ENCODE measurements at places on chromosomes 6 and 20.

DNA sequence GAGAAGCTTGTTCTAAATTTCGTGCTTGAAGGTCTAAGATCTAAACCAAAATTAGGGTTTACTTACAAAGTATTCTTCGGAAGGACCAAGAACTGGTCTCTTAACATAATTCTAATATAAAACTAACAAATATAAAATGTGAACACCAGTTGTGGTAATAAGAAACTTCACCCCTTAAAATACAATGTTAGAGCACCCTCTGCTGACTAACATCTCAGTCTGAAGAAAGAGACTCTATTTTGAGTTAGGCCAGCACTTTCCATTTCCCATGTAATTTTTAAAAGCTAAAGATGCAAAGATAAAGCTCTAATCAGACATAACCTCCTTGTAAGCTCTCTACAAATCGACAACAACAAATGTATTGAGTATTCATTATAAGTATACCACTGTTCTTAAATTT is 24.6 kb downstream of the ATG5 start:
- DNase-seq, result no peak

DNA sequence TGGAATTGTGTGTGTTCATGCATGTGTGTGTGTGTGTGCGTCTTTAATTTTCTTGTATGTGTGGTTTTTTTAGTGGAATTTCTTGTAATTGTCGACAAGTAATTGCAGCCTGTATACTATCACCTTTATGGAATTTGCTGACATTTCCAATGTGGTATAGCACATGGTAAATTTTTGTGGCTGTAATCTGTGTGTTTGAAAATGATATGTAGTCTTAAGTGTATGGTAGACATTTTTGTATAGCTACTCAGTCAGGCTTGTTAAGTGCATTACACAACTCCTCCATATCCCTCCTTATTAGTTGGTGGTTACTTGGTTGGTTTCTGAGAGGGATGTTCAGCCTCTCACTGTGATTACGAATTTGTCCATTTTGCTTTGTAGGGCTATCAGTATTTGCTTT is 384.5 kb upstream of the HSF2 start:
- no peak for DNase-seq

- DNase-seq, result no peak
Measured at GRCh38 chr20:21398109-21399004, 1.0 kb upstream of the NKX2-4 start.

GRCh38 chr6:79377888-79378348 is 143.4 kb upstream of the HMGN3 start:
- no peak for DNase-seq

- no peak for DNase-seq
Measured at GRCh38 chr6:26009817-26010216, 47.2 kb downstream of the TRIM38 start.

GRCh38 chr20:35617397-35618262 is 2.0 kb downstream of the SPAG4 start:
- no peak for DNase-seq

DNA sequence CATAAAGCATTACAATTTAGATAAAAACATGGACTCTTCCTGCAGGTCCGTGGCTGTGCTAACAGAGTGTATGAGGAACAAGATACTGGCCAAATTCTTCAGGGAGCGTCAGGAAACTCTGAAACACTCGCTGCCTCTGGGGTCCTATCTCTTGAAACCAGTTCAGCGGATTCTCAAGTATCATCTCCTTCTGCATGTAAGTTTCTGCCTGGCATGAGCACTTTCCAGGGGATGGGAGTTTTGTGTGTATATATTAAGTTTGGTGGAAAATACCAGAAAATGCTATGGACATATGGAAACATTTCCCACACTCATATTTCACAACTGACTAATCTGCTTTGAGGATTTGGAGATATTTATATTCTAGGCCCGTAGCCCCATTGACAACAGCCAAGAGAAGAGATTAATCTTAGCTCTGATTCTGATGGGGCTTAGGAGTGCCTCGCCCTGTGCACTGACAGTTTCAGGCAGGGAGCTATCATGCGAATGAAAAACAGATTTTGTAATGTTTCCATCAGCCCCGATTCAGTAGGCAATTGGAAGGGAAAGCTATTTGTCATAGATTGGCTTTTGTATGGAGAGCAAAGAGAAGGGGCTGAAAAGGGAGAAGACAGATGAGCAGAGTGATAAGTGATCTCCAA is 64.7 kb upstream of the MTHFD1L start:
- no peak for DNase-seq

- no peak for DNase-seq
Measured at GRCh38 chr6:8110117-8110721, 7.9 kb upstream of the EEF1E1 start.

DNA sequence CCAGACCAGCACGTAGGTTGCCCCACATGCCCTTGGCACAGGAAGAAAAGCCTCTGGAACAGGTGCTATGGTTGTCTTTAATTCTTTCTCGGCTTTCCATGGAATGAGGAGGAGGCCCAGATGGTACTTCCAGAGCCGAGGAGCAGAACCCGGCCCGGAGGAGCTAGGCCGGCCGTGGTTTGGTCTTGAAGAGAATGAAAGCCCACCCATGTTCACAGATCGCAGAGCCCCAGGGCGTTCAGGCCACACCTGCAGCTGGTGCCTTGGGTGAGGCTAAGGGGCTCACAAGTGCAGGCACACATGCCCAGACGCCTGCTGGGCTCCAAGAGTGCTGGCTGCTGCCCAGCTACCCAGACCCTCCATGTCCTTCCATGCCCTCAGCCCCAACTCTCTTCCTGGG is 20.0 kb downstream of the EDN3 start:
- no peak for DNase-seq

DNA sequence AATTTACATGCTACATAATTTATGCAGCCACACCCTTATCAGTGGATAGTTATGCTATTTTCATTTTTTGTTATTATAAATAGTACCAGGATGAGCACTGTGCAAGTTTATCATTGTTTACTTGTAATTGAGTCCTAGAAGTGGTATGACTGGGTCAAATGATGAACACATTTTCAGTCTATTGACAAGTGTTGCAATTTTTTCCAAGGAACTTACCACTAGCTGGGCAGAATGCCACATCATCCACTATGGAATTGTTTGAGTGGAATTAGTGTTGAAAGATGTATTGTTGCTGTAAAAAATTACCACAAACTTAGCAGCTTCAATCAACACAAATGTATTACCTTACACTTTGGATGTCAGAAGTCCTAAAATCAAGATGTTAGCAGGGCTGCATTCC is 38.1 kb upstream of the OPN5 start:
- DNase-seq, result no peak

GRCh38 chr6:27669295-27669623 is 196.4 kb upstream of the ZNF184 start:
- no peak for DNase-seq

GRCh38 chr20:10864076-10864672 is 190.4 kb upstream of the JAG1 start:
- no peak for DNase-seq

- DNase-seq, result no peak
Measured at GRCh38 chr6:73451223-73452106, 632 bp downstream of the CGAS start.

GRCh38 chr20:38748861-38749149 is 545 bp downstream of the ACTR5 start:
- DNase-seq, result no peak

GRCh38 chr6:3194535-3195419 is 32.7 kb downstream of the TUBB2B start:
- no peak for DNase-seq

DNA sequence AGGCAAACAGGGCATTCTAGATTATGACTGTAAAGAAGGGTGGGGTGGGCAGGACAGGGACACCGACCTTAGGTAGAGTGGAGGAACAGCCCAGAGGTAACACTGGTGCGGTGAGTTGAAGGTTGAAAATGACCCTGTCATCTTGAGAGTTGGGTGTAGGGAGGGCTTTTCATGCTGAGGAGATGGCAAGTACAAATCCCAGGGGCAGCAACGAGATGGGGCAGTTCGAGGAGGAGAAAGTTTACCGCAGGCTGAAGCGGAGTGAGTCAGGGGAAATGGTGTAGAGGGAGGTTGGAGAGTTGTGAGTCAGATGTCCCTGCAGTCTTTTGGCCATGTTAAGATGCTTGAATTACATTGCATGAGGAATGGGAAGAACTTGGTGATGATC is 101.1 kb downstream of the HIVEP1 start:
- DNase-seq, result no peak

- no peak for DNase-seq
Measured at GRCh38 chr6:148231572-148231971, 111.1 kb upstream of the SASH1 start.

GRCh38 chr6:133568970-133569889 is 319.7 kb upstream of the TCF21 start:
- DNase-seq, result peak; percentile 24

- DNase-seq, result no peak
Measured at GRCh38 chr6:43680308-43681200, 7.0 kb downstream of the MRPS18A start.

DNA sequence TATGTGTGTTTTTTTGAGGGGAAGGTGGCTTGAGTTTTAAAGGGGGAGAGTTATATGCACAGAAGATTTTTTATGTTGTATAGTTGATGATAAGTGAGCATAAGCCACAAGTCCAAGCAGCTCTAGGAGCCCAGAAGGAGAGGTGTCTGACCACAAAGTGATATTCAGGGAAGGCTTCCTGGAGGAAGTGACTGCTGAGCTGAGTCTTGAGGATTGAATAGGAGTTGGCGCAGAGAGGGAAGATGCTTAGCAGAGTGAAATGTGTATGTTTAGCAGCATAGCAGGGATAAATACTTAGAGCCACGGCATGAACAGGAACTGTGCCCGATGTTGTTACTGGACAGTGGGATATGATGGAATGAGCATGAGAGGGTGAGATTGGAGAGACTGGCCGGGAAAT is 255.1 kb upstream of the KCNG1 start:
- no peak for DNase-seq

GRCh38 chr6:77264970-77265369 is 198.3 kb downstream of the HTR1B start:
- no peak for DNase-seq

DNA sequence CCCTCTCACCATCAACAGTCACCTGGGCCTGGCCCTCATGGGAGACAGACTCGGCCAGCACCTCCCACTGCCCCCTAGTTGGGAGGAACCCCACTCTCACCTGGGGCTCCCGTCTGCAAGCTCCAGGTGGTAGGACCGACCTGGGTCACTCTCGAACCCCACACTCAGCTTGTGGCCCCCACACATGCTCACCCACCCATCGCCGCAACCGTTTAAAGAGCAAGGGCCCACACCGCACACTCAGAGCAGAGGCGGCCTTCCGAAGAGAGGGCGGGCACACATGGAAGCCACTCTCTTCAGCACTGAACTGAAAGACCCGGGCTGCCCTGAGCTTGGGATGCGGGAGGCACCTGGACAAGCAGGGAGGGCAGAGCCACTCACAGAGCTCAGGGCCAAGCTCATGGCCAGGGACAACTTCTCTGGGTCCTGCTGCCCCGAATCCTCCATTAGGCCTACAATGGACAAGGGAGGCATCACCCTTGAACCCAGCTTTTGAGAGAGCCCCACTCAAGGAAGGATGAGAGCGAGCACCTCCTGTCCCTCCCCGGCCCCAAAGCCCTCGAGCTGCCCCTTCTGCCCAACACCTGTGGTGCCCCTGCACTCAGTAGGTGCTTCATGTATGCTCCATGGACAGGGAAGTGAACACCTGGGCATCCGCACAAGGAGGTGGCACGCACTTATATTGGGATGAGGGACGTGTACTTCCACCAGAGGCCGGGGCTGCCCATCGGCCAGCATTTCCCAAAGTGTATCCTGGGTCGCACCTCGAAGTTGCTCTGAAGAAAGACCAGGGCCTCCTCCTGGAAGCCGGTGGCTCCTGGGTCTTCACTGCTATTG is 50.4 kb downstream of the YTHDF1 start:
- no peak for DNase-seq
